ENCODE measurements at places on chromosomes 1 and 21.

- no peak for DNase-seq
Measured at GRCh38 chr1:21290546-21290944, 282 bp upstream of the ECE1 start.

GRCh38 chr1:210482945-210483617 lies 154.4 kb downstream of the HHAT start:
- DNase-seq = no peak

DNA sequence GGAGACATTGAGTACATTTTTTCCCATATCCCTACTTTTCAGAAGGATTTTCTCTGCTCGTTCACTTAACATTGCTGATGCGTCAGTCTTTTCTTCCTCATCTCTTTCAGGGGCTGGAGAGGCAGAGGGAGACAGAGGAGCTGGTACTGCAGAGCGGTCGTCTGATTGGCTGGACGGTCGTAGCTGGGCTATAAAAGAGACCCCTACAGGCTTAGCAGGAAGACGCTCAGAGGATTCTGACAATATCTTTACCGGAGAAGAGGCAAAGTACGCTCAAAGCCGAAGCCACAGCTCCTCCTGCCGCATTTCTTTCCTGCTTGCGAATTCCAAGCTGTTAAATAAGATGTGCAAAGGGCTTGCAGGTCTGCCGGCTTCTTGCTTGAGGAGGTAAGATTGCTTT lies at the start of gene RGS4:
RGS4 (plus strand) TSS at position 220 of the 400 bp plus-strand sequence; CDS start at position 344, 124 bp downstream.
- DNase-seq = peak; percentile 76

GRCh38 chr1:174966008-174966572 lies 33.7 kb upstream of the CACYBP start:
- no peak for DNase-seq

- no peak for DNase-seq
Measured at GRCh38 chr1:33805988-33806387, 57.9 kb upstream of the HMGB4 start.

GRCh38 chr1:90027281-90027680 lies 32.4 kb downstream of the ZNF326 start:
- no peak for DNase-seq

GRCh38 chr1:16067127-16067768 lies 6.2 kb downstream of the FAM131C start:
- DNase-seq = no peak

- DNase-seq = no peak
Measured at GRCh38 chr21:45257673-45258341, 29.9 kb downstream of the POFUT2 start.

- DNase-seq = no peak
Measured at GRCh38 chr1:38118976-38119375, 72.4 kb upstream of the POU3F1 start.
